ENCODE measurements at places on chromosomes 6 and 20. TPM values are rescaled to one million over a fixed set of nuclear protein-coding genes. Genes with fewer than 3 reads are reported as not detected.

The ABRACL gene
- 8.0 TPM for total RNA-seq

The SLC32A1 gene
- total RNA-seq = not detected

The PTCRA gene
- total RNA-seq = not detected

The SCRT2 gene
- not detected for total RNA-seq

The ZFAND3 gene
- 36.7 TPM for total RNA-seq

The SLC22A1 gene
- total RNA-seq = not detected

The CTCFL gene
- total RNA-seq = not detected

The C6orf118 gene
- not detected for total RNA-seq

The NUP153 gene
- 23.1 TPM for total RNA-seq

The DEFB132 gene
- total RNA-seq = not detected

The TENT5A gene
- total RNA-seq = 22.0 TPM

The ARMH2 gene
- not detected for total RNA-seq

The FAM184A gene
- 2.2 TPM for total RNA-seq

GRCh38 chr6:29661071-29661470 is 4.2 kb downstream of the MOG start:
- no peak overlapping the region for H3K4me3 ChIP-seq
- no peaks in the 10 kb centered on the region for H3K27me3 ChIP-seq
- H3K36me3 ChIP-seq = no peaks in the 10 kb centered on the region
- H3K27ac ChIP-seq = no peak overlapping the region
- no peaks in the 10 kb centered on the region for H3K4me1 ChIP-seq

GRCh38 chr20:17895641-17896171 is 72.9 kb downstream of the SNX5 start:
- H3K36me3 ChIP-seq = no peaks in the 10 kb centered on the region
- peak overlapping the region; percentile 79 for H3K27ac ChIP-seq
- peaks cover 40% of the 10 kb centered on the region for H3K4me1 ChIP-seq
- H3K27me3 ChIP-seq = no peaks in the 10 kb centered on the region
- peak overlapping the region; percentile 45 for H3K4me3 ChIP-seq

DNA sequence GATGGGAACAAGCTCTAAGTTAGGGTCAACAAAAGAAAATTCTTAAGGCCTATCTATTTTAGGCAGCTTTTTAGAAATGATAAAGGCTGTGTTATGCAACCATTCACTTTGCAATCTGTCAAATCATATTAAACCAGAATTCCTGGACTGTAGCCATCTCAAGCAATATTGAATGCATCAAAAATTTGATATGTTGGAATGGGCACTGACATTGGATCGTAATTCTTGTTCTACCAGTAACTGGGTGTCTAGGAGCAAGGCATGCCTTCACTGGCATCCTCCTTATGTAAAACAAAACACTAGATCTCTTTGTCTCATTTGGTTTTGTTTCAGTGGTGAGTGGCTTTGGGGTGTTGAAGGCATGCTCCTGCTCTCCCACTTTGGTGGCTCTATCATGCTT is 145.6 kb downstream of the JARID2 start:
- H3K27me3 ChIP-seq = no peaks in the 10 kb centered on the region
- no peak overlapping the region for H3K4me3 ChIP-seq
- H3K27ac ChIP-seq = no peak overlapping the region
- DNase-seq = no peak
- H3K36me3 ChIP-seq = no peaks in the 10 kb centered on the region

GRCh38 chr6:86780923-86781322 is 156.4 kb upstream of the HTR1E start:
- no peaks in the 10 kb centered on the region for H3K36me3 ChIP-seq
- H3K27me3 ChIP-seq = no peaks in the 10 kb centered on the region
- H3K4me3 ChIP-seq = no peak overlapping the region
- no peaks in the 10 kb centered on the region for H3K4me1 ChIP-seq
- DNase-seq = no peak
- no peak overlapping the region for H3K27ac ChIP-seq

- no peaks in the 10 kb centered on the region for H3K36me3 ChIP-seq
- DNase-seq = no peak
- no peaks in the 10 kb centered on the region for H3K27me3 ChIP-seq
- peaks cover 78% of the 10 kb centered on the region for H3K4me1 ChIP-seq
- no peak overlapping the region for H3K4me3 ChIP-seq
These were observed 48.2 kb downstream of the RBM38 start for GRCh38 chr20:57439432-57439831.

- no peak overlapping the region for H3K27ac ChIP-seq
- no peak overlapping the region for H3K4me3 ChIP-seq
- H3K27me3 ChIP-seq = no peaks in the 10 kb centered on the region
These were observed 27.2 kb downstream of the DIDO1 start for GRCh38 chr20:62898970-62899632.

- no peaks in the 10 kb centered on the region for H3K4me1 ChIP-seq
- no peak overlapping the region for H3K27ac ChIP-seq
- no peaks in the 10 kb centered on the region for H3K27me3 ChIP-seq
- DNase-seq = no peak
These were observed 59.8 kb upstream of the DEK start for GRCh38 chr6:18323935-18324705.

GRCh38 chr6:114171473-114171872 is 171.3 kb downstream of the HS3ST5 start:
- no peaks in the 10 kb centered on the region for H3K27me3 ChIP-seq
- H3K36me3 ChIP-seq = no peaks in the 10 kb centered on the region
- H3K4me3 ChIP-seq = no peak overlapping the region
- H3K4me1 ChIP-seq = no peaks in the 10 kb centered on the region
- H3K27ac ChIP-seq = no peak overlapping the region

- no peak overlapping the region for H3K27ac ChIP-seq
- H3K4me3 ChIP-seq = no peak overlapping the region
- no peak for DNase-seq
- no peaks in the 10 kb centered on the region for H3K27me3 ChIP-seq
- no peaks in the 10 kb centered on the region for H3K36me3 ChIP-seq
- no peaks in the 10 kb centered on the region for H3K4me1 ChIP-seq
These were observed 419.7 kb downstream of the CD109 start for GRCh38 chr6:74115674-74116073.

DNA sequence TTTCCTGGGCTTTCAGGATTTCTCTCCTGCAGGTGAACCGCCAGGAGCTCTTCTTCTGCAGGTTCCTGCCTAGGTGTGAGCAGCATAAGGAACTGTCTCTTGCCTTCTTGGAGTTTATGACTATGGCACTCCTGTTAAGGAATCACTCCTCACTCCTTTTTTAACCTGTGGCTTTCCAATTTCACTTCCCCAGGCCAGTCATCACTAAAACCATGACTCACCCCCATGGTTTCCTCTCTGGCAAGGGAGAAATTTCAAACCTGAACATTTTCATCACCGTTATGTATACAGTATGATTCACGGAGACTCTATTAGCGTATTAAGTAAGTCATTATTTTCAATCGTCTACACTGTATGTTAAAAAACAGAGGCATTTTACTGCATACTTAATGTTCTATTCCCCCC is 78.2 kb upstream of the ARID1B start:
- H3K27ac ChIP-seq = no peak overlapping the region
- H3K4me1 ChIP-seq = no peaks in the 10 kb centered on the region

DNA sequence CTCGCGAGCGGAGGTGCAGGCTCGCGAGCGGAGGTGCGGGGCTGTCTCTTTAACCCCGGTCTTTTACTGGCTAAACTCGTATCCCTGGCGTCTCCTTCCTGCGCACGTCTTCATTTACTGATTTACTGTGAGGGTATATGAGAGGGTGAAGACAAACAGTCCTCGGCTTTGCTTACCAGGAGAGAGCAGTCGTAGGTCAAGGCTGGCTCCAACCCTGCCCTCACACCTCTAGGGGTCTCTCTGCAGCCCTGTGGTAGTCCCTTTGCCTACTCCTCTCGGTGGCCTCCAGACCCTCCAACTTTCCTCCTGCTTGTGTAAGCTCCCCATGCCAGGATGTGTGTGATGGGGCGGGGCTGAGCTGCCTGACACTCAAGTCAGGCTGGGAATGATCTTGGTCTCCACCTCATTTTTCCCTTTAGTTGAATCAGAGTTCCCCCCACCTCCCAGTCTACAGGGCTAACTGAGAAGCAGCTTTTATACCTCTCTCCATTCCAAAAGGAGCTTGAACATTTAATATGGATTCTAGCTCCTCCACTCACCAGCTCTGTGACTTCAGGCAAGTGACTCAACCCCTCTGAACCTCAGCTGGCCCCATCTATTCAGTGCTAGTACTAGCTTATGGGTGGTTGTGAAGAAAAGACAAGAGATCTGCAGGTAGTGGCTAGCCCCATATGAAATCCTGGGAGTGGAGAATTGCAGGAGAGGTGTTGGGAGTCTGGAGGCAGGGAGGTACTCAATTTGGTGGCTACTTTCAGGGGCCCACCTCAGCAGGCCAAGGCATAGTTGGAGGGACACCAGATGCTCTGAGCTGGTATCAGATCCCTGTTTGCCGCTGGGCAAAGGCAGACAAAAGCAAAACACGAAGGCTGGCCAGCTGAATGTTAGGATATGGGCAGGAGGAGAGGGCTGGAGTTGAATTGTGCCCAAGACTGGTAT is 902 bp downstream of the SLC29A1 start:
- peak overlapping the region; percentile 98 for H3K27ac ChIP-seq
- H3K4me3 ChIP-seq = peak overlapping the region; percentile 55
- no peaks in the 10 kb centered on the region for H3K27me3 ChIP-seq
- DNase-seq = no peak

DNA sequence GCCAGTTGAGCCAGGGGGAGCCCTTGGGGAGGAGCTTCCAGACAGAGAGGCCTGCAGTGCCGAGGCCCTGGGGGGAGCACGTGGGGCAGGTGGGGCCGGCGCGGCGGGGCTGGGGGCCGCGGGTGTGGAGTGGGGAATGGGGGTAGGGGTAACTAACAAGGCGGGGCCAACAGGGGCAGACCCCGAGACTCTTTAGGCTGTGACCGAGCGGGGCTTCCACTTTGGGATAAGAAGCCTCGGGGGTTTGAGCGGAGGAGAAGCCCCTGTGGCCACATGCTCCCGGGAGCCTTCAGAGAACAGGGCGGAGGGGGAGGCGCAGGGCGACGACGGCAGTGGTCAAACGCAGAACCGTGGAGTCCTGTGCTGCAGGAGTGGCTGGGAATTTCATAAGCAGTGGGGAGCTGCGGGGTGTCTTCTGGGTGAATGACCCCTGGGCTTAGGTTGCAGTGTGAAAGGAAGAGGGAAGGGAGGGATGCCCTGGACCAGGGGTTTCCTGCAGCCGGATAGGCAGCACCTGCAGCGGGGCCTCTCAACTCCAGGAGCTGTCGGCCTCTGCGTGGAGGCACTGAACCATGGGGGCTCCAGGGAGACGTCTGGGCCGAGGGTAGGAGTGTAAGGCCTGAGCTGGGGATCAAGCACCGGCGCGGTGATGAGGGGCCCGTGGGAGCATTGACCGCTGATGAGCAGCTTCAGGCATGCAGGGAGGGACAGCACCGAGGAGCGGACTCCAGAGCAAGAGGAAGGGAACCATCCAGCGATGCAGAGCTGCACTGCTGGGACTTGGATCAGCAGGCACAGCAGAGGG is 121.0 kb downstream of the SYNDIG1 start:
- no peaks in the 10 kb centered on the region for H3K27me3 ChIP-seq
- no peak overlapping the region for H3K4me3 ChIP-seq
- no peak for DNase-seq
- no peak overlapping the region for H3K27ac ChIP-seq

- H3K4me1 ChIP-seq = peaks cover 55% of the 10 kb centered on the region
- H3K4me3 ChIP-seq = no peak overlapping the region
- no peak overlapping the region for H3K27ac ChIP-seq
- DNase-seq = peak; percentile 52
- H3K36me3 ChIP-seq = no peaks in the 10 kb centered on the region
These were observed 5.8 kb upstream of the SDCBP2 start for GRCh38 chr20:1334761-1335160.

DNA sequence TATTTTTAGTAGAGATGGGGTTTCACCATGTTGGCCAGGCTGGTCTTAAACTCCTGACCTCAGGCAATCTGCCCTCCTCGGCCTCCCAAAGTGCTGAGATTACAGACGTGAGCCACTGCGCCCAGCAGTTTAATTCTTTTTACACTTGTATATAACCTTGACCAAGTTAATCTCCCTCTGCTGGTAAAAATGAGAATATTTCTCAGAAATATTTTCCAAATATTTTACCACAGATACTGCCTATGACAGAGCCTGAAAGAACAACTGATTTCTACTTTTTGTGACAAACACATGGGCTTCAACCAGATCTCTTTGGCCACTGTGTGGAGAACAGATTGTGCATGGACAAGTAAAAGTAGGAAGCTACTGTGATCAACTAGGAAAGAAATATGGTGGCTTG is 21.2 kb upstream of the NHSL1 start:
- no peak overlapping the region for H3K27ac ChIP-seq
- H3K27me3 ChIP-seq = no peaks in the 10 kb centered on the region
- H3K4me3 ChIP-seq = no peak overlapping the region
- peaks cover 30% of the 10 kb centered on the region for H3K4me1 ChIP-seq

DNA sequence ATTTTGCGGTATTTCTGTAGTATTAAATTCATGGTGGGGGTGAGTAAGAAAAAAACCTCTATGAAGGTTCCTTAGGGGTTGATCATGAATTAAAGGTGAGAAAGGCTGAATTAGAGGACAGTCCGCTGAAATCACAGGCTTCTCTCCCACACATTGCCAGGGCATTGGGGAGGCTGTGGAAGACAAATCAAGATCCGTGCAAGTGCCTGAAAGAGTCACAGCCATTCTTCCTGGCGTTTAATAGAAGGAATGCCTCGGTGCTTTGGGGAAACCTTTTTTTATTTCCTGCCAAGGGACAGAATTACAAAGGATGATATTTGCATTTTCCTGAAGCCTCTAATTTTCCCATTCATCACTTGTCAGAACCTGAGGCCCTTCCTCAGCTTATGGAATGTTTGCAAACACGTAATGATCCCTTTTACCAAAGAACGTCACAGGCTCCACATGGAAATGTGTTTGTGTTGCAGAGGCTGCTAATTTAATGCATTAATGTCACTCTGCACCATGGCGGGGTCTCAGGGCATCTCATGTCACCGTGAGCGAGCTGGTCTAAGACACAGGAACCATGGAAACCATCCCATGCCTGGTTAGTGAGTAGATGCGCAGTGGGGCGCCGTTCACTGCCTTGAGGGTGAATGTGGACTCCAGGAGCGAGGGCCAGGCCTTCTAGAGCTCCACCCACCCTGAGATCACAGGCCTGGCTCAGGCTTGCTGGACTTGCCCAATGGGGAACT is 185.9 kb upstream of the SULF2 start:
- no peak overlapping the region for H3K4me3 ChIP-seq
- DNase-seq = no peak
- H3K27ac ChIP-seq = no peak overlapping the region
- H3K4me1 ChIP-seq = peaks cover 12% of the 10 kb centered on the region
- H3K27me3 ChIP-seq = no peaks in the 10 kb centered on the region

DNA sequence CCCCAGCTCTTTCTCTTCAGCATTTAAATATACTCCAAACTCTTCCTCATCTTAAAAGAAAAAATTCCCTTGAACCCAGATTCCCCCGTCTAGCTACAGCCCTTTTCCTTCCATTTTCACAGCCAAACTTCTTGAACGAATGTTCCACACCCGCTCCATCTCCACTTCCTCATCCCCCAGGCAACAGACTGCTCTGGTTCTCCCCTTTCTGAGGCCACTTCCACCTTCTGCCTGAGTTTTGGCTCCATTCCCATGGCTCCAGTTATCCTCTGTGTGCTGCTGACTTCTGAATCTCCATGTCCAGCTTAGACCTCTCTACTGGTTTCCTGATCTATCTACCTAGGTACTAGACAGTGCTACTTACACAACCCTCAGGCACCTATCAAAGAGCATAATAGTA is 106.4 kb downstream of the RALGAPA2 start:
- DNase-seq = no peak
- no peaks in the 10 kb centered on the region for H3K4me1 ChIP-seq
- H3K27me3 ChIP-seq = no peaks in the 10 kb centered on the region
- no peak overlapping the region for H3K4me3 ChIP-seq

GRCh38 chr20:18019068-18019467 is 38.6 kb downstream of the OVOL2 start:
- DNase-seq = no peak
- H3K4me1 ChIP-seq = no peaks in the 10 kb centered on the region
- no peak overlapping the region for H3K27ac ChIP-seq
- no peaks in the 10 kb centered on the region for H3K27me3 ChIP-seq
- no peaks in the 10 kb centered on the region for H3K36me3 ChIP-seq
